Stimulated activated CD4-positive, alpha-beta T cell treated with anti-CD3 and anti-CD28 coated beads, TNF-alpha, amount 100 ng/mL, for 1 hour (primary cell): ENCODE measurements at places on chromosomes 6 and 20.

- DNase-seq, result no peak
These were observed 337.0 kb downstream of the CDH26 start for GRCh38 chr20:60295214-60295613.

GRCh38 chr6:72741083-72741482, 119.2 kb downstream of the KCNQ5 start:
- DNase-seq, result no peak

GRCh38 chr20:49448917-49449316, 33.6 kb downstream of the KCNB1 start:
- no peak for DNase-seq

DNA sequence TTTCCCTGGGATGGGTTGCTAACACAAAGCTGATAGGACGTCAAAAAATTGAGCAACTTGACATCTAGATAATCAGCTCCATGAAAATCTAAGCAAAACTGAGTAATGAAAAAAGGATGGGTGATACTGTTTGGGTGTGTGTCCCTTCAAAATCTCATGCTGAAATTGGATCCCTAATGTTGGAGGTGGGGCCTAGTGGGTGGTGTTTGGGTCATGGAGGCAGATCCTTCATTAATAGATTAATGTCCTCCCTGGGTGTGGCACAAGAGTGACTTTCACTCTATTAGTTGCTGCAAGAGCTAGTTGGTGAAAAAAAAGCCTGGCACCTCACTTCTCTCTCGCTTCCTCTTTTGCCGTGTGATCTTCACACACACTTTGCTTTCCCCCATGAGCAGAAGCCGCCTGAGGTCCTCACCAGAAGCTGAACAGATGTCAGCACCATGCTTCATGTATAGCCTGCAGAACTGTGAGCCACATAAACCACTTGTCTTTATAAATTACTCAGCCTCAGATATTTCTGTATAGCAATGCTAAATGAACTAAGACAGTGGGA, 160.9 kb downstream of the FRK start:
- DNase-seq, result no peak

DNA sequence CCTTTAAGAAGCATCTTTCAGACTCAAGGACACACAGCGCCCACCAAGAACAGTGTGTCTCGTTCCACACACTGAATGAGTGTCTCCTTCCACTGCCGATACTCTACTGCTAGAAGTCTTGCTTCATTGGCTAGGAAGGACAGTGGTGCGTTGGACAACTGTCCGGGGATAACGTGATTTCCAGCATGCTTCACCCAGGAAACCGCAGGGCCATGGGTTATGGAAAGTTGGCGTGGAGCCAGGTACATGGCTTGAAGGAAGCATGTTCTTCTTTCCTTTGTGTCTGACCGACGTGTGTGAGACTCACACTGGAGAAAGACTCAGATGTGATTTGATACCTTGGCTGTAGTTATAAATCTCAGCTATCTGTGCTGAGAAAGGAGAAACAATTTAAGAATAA, 73.2 kb downstream of the SMOC2 start:
- DNase-seq, result no peak

DNA sequence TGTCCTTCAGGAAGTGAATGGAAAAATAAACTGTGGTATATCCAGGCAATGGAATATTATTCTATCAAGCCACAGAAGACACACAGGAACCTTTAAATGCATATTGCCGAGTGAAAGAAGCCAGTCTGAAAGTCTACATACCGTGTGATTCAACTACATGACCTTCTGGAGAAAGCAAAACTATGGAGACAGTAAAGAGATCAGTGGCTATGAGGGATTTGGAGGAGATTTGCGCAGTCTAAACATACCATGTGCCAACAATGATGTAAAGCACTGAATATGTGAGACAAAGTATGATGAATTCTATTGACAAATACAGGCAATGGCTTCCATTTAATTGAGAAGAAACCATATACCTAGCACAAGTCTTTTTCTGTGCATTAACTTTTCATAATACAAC, 518.3 kb upstream of the ZNF337 start:
- DNase-seq, result no peak

GRCh38 chr6:158744986-158745430, 74.2 kb downstream of the EZR start:
- no peak for DNase-seq

- DNase-seq, result no peak
These were observed 610.3 kb downstream of the RNF144B start for GRCh38 chr6:18997375-18997826.

- DNase-seq, result no peak
These were observed 188.2 kb downstream of the WDR27 start for GRCh38 chr6:169513478-169514193.

- DNase-seq, result no peak
These were observed 31.0 kb downstream of the RIN2 start for GRCh38 chr20:19789009-19789408.

GRCh38 chr6:30942338-30943060, 1.7 kb downstream of the MUCL3 start:
- no peak for DNase-seq

- no peak for DNase-seq
These were observed 26.8 kb upstream of the ASF1A start for GRCh38 chr6:118867181-118867580.

- DNase-seq, result no peak
These were observed 29.6 kb downstream of the PAK5 start for GRCh38 chr20:9809271-9809670.

GRCh38 chr6:89736893-89737292, 82.7 kb downstream of the MDN1 start:
- DNase-seq, result no peak

GRCh38 chr20:63163596-63164483, 52.1 kb downstream of the YTHDF1 start:
- no peak for DNase-seq

DNA sequence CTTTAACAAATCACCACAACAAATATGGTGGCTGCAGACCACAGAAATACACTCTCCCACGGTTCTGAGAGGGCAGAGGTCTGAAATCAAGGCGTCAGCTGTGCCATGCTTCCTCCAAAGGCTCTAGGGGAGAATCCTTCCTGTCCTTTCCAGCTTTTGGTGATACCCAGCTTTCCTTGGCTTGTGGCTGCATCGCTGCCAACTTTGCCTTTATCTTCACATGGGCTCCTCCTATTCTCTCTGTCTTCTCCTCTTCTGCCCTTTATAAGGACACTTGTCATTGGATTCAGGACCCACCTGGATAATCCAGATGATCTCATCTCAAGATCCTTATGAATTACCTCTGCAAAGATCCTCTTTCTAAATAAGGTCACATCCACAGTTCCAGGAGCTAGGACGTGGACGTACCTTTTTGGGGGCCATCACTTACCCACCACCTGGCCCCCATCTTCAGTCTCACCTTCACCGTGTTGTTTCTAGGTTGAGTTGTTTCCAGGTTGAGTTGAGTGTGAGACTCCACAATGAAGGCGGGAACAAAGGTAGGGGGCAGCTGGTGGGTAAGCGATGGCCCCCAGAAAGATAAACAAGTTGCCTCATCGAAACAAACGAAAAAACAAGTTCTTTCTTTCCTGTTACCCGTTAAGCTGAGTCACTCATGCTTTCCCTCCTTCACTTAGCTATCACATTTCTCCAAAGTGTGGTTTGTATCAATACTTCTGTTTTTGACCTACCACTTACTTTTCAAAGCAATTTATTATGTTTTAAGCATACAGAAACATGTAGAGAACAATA, 68.9 kb upstream of the SLC22A16 start:
- no peak for DNase-seq

- no peak for DNase-seq
These were observed 173.9 kb downstream of the LMBRD1 start for GRCh38 chr6:69622924-69623323.

- no peak for DNase-seq
These were observed 60.1 kb upstream of the LRRC1 start for GRCh38 chr6:53734473-53735299.

- no peak for DNase-seq
These were observed 828.6 kb upstream of the CITED2 start for GRCh38 chr6:140202964-140203515.
